ENCODE measurements at places on chromosomes 3 and 15.

DNA sequence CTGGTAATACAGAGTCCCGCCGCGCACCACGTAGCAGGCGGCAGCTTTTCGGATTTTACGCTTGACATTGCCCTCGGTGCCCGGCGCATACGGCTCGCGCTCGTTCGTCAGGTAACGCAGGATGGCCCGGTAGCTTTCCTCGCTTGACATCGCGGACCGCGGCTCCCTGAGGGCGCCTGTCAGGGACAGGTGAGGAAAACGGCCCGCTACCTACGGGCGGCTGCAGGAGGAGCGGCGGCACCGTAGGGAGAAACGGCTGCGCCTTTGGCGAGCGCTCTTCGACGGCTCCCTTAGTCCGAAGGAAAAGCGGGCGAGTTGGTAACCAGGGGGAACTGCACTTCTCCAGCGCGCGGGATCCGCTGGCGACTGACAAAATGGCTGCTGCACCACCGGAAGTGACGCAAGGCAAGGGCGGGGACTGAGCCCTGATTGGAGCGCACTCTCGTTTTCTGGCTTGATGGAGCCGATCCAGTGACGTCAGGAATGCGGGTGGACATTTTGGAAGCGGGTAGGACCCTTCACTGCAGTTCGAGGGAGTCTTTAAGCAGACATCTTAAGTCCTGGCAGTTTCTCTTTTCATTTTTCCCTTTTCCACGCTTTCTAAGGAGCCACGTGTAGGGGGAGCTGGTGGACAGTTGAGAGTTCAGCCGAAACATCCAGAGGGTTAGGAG lies at the start of gene ZBTB11:
TSS of gene ZBTB11 (minus strand) at position 368 of the 671 bp plus-strand sequence. CDS start at position 150, 218 bp downstream.
- no peak for DNase-seq

- no peak for DNase-seq
These were observed 57.0 kb upstream of the NR2F2 start for GRCh38 chr15:96273317-96274086.

DNA sequence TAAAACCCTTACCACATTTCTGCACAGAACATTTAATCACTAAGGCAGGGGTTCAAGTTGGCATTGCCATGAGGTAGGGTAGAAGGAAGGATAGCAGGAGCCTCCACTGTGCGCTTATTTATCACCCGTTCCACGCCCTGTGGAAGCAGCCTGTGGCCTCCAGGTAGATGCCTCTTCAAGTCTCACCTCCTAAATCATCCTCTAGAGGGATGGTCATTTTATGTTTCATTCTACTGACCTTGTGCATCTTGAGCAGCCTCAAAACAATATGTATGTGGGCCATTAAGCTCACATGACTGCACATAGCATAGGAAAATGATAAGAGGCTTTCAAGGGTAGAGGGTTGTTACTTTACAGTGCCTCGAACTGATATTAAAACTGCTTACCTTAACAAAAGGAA lies 546.2 kb downstream of the GRM7 start:
- no peak for DNase-seq

DNA sequence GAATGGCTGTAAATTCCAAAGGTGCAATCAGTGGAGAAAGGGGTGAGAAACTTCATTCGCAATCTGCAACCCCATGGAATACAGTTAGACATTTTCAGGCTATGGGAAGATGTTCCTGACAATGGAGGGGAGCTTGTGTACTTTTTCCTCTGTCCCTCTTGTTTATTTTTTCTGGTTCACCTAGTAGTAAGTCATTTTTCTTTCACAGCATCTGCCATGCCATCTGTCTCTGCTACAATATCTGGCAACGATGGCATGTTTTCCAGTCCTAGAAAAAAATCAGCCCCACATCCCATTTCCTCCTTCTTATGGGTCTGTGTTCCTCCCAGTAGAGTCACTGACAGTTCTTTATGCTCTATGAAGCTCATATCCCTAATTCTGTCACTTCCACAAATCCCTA lies 76.0 kb downstream of the SSR3 start:
- no peak for DNase-seq

DNA sequence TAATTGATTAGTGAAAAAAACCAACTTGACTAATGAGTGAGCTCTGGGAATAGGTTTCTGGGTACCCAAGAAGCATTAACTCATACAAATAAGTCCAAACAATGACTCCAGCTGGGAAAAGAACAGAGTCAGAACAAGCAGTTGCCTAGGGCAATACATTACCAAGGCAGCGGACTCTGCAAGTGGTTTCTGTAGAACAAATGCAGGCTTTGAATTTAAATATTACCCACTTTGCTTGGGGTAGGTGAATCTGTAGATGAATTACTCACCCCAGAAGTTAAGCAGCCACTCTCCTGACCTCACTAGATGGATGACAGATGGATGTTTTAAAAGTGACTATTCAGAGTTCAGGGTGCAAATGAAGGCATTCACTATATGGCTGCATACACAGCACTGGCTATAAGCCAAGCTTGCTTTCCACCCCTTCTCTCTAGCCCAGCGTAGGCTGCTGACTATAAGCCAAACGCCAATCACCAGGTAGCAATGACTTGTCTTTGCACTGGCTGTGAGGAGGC lies 73.1 kb upstream of the BHLHE40 start:
- DNase-seq, result peak; percentile 22

DNA sequence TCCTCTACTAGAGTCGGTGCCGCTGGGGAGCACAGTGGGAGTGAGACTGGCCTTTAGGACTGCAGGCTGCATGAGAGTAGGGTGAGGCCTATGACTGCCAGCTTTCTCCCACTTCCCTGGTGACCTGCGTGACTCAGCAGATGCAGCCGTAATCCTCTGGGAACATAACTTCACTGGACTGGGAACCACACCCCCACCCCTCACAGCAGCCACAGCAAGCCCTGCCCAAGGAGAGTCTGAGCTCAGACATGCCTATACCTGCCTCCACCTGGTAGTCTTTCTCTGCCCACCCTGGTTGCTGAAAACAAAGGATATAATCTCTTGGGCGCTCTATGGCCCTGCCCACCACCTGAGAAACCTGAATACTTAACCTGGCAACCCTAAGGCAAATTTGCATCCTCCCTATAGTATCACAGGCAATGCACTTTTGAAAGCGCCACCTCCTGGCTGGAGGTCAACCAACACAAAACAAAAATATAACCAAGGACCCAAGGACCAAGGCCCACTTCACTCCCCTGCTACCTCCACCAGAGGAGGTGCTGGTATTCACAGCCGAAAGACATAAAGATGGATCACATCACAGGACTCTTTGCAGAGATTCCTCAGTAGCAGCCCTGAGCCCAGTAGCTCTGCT lies 308.9 kb downstream of the CTNNB1 start:
- DNase-seq, result no peak

DNA sequence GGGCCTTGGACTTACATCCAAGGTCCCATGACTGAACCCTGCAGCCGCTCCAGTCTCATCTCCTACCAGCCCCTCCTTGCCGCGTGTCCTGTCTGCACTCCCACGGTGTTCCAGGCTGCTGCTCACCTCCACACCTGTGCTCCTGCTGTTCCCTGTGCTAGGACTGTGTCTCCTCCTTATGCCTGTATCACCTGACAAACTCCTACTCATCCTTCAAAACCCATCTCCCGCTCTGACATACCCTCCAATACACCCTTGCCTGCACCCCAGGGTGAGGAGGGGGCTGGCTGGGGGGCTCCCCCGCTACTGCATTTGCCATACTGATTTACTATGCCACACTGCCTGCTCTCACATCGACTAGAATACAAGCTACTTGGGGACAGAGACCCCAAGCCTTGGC lies 53.6 kb downstream of the CYP11A1 start:
- DNase-seq, result no peak

DNA sequence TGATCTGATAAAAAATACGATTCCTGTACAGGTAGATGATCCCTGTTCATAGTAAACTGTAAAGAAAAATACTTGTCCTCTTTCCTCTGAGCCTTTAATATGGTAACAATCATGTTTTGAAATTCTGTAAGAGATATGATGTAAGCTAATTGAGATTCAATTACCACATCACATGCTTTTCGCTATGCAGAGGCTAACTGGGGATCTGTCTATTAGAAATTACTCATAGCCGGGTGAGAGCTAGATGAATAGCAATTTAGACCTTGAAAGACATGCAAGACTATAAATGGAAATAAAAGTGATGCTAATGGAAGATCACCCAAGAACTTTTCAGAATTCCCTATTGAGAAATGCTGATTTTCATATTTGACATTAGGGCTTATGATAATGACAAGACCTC lies 579.9 kb upstream of the ZNF717 start:
- no peak for DNase-seq

- DNase-seq, result no peak
These were observed 112.5 kb downstream of the ADAMTS9 start for GRCh38 chr3:64575211-64575844.

GRCh38 chr3:153313302-153313965 lies 151.4 kb downstream of the RAP2B start:
- no peak for DNase-seq

- no peak for DNase-seq
These were observed 62.4 kb upstream of the STIMATE start for GRCh38 chr3:52959773-52960172.

DNA sequence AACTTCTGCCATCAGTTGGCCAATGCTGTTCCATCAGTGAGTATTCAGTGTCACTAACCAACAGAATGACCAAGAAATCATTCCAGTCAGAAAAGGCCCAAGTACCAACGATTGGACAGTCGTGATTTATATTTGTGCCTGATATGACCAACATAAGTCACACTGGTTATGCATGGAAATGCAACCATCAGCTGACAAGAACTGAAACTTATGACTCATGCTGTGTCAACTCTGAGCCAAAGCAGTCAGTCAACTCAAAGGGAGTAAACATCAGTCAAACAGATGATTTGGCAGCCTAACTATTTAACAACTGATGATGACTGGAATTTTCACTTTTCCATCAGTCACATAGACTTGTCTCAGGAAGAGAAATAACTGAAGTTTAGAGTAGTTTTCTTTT lies 142.4 kb downstream of the ANXA2 start:
- DNase-seq, result no peak
